ENCODE measurements at places on chromosomes 6 and 20.

GRCh38 chr6:56927538-56928453 is 27.1 kb upstream of the BEND6 start:
- no peak for DNase-seq

- DNase-seq, result no peak
These were observed 357.6 kb upstream of the ID4 start for GRCh38 chr6:19479551-19479950.

DNA sequence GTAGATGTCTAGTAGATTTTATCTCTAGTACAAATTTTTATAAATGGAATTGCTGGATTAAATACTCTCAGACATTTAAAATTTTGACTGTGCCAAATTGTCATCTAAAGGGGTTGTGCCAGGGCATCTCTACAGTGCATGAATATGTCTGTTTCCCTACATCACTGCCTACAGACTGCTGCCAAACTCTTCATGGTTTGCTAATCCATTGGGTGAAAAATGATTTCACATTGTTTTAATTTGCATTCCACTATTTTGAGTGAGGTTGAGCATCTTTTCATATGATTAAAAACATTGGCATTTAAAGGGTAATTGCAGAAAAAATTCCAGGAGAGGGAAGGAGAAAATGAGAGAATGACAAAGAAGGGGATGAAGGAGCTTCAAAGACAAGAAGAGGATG is 267.7 kb upstream of the RNF24 start:
- DNase-seq, result no peak

- DNase-seq, result no peak
These were observed 46.9 kb downstream of the LAMA2 start for GRCh38 chr6:128929869-128930268.

GRCh38 chr6:160978141-160978901 is 13.2 kb upstream of the MAP3K4 start:
- no peak for DNase-seq

DNA sequence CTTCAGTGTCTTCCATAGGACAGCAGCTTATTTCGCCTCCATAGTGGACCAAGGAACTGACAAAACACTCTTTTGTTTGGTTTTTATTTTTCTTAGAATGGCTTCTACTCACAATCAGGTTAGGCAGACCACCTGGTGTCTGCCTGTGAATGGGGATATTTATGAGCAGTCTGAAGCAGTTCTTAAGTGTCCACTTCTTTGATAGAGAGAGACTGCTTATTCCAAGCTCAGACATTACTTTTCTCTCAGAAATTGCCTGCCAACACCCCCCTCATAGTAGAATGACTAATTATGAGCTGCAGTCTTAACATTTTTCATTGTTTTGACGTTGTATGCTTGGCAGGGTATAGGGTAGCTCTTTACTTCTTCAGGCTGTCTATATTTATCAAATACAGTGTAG is 174.7 kb downstream of the ZFAND3 start:
- no peak for DNase-seq

Data from activated CD8-positive, alpha-beta memory T cell treated with anti-CD3 and anti-CD28 coated beads for 24 hours (primary cell).